ENCODE measurements at places on chromosomes 12 and 14.

DNA sequence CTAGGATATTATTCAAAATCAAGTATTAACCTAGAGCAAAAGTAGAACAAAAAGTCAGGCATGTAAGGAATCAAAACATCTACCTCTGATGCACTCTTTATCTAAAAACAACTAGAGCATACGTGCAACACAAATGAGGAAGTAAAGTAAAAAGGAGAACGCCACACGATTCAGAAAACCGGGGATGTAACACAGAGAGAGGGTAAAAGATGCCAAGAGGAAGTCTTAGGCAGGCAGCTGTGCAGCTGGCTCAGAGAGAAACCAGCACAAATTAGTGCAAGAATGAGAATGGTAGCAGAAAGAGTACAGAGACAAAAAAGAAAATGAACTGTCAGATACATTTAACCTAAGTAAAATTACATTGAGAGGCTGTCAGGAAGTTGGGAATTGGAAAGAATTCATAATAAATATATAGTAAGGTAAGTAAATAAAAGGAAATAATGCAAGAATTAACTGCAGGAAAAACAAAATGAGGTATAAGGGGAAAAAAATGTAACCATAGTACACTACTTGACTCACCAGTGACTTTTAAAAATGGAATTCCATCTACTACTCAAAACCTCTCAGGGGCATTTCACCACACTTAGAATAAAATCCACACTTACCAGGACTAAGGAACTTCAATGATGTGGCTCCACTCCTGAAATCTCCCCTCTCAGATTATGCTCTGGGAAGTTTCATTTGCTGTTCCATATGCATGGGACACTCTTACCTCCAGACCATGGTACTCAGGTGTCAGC is 17.1 kb downstream of the BCAT1 start:
- DNase-seq, result no peak

DNA sequence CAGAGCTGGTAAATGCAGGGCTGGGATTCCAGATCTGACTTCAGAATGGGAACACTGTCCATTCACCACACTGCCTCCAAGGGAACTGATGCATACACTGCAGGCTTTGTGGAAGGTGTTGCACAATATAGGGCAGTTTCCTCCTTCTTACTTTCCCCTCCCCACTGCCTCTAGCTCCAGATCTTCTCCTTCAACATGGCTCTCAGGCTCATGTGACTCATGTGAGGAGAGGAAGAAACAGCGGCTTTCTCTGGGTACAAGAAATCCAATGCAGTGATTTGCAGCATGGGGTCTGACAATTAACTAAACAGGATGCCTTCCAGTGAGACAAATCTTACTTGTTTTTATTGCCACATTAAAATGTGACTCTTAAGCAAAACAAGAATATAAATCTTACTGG is 447.6 kb upstream of the CCDC196 start:
- no peak for DNase-seq

DNA sequence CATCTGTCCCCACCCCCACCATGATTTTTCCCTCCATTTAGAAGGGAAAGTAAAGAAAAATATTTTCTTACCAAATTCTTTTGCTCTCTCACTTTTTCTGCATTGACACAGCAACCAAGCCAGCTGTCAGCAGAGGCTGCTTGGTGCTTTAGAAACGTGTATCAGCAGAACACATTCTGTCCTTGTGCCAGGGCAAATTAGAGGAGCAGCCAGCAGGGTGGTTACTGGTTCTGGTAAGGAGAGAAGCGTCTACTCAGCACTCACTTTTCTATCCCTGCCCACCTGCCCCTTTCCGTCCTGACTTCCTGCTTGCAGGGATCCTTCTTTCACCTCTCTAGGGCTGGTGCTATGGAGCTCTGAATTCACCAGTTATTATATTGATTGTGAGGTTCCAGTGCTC is 327.5 kb upstream of the PDE3A start:
- no peak for DNase-seq

DNA sequence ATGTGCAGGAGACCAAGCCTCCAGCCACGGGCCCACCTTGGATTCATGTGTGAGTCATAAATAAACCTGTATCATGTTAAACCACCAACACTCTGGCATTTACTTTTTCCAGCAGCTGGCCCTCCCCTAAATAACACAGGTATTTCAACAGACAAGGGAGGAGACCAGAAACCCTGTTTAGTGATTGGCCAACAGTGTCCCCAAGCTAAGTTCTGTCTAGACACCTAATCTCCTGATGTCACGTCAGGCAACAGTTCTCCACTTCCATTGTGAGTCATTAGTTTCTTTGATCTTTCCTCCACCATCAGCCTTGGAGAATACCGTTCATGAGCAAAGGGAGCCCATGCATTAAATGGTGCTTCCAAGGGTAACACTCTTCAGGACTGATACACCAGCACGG is 196.9 kb downstream of the TMEM132C start:
- no peak for DNase-seq

- peak; percentile 84 for DNase-seq
These were observed 161.7 kb downstream of the SLC15A4 start for GRCh38 chr12:128662101-128662500.

- no peak for DNase-seq
These were observed 203.7 kb downstream of the LRFN5 start for GRCh38 chr14:41810362-41810761.

DNA sequence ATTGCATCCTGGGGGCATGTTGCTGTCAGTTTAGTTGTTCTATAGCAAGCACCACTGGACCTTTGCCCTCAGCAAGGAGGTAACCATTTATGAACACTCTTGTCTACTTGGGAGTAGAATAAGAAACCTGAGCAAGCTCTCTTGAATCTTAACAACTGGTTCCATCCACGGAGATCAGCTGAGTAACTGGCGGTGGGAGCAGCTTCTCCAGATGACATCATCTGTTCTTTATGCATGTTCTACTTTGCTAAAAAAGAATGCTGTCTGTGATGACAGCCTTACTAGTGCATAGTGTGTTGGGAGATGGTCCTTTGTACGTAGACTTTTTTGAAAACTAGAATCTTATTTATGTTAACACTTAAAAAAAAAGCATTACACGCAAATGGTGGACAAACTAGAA is 17.7 kb downstream of the SLC4A8 start:
- DNase-seq, result no peak

GRCh38 chr12:107351109-107351508 is 257.8 kb upstream of the CRY1 start:
- no peak for DNase-seq

DNA sequence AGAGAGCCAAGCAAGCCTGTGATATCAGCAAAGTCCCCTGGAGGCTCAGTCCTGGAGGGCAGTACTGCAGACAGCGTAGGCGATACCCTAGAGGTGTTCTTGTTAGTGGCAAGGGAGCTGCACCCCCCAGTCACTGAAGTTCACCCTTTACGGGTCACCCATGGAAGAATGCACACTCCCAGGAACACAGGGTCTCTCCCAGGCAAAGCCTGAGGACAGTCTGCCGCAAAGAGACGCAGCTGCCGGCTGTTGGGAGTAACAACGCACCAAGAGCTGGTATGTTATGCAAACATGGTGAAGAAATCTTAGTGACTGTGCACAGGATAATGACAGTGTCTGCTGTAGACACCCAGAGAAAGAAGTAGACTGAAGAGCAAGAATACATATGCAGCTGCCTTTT is 43.5 kb upstream of the NOS1 start:
- DNase-seq, result no peak

GRCh38 chr12:27814851-27815591 is 35.0 kb upstream of the MANSC4 start:
- no peak for DNase-seq

- peak; percentile 40 for DNase-seq
These were observed 31.9 kb upstream of the ZFP36L1 start for GRCh38 chr14:68824517-68825347.

DNA sequence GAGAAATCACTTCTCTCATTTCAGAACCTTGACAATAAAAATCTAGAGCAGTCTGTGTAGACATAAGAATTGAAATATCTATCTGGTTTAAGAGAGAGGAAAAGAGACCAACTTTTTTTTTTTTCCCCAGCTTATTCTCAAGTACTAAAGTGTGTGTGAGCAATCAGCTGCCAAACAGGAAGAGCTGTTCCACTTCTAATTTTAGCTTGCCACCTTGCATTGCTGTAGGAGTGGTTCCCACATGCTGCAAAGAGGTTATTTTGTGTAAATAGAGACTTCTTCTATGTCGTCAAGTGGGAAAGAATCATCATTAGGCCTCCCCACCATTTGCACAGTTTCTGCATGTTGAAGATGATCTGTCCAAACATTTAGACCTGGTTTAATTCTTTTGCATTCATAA is 142.6 kb downstream of the NPAS3 start:
- no peak for DNase-seq

DNA sequence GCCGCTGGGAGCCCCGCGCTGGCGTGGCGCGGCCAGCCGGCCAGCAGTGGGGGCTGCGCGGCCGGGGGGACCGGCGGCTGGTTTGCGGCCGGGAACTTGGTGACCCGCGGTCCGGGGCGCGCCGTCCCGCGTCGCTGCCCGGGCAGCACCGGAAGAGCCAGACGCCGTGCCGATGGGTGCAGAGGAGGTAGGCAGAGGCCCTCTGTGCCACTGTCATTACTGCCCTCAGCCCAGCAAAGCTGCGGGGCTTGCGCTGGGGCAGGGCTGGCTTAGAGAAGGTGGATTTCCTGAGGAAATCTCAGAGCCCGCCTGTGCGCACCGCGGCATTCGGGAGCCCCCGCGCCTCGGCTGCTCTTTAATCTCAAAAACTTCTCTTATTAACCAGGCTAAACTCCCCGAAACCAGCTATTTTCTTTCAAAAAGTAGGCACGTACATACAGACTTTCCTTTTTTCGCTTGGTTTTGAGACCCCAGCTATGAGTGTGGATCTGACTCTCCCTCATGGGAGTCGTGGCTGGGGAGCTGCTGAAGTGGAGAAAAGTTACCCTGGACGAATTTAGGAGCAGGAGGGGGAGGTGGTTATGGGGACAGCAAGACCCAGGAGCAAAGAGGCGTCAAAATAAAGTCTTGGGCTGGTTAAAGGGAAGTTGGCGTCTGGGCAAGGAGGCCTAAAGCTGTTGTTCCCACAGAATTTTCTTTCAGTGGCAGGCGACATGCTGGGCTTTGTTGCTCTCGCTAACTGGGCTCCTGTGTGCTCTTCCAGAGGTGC is 802 bp downstream of the SUSD6 start:
- DNase-seq, result no peak

DNA sequence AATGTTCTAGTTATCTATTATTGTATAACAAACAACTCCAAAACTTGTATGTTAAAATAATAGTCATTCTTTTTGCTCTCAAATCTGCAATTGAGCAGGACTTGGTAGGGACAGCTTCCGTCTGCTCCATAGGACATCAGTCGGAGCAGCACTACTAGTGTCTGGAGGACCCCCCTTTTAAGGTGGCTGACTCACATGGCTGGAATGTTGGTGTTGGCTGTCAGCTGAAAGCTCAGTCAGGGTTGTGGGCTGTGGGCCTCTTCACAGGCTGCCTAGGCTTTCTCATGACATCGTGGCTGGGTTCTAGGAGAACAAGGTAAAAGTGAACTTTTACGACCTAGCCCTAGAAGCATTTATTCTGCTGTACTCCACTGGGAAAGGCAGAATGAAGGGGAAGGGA is 160.6 kb downstream of the ANO4 start:
- DNase-seq, result no peak

GRCh38 chr14:96479435-96480146 is 22.6 kb upstream of the PAPOLA start:
- no peak for DNase-seq

DNA sequence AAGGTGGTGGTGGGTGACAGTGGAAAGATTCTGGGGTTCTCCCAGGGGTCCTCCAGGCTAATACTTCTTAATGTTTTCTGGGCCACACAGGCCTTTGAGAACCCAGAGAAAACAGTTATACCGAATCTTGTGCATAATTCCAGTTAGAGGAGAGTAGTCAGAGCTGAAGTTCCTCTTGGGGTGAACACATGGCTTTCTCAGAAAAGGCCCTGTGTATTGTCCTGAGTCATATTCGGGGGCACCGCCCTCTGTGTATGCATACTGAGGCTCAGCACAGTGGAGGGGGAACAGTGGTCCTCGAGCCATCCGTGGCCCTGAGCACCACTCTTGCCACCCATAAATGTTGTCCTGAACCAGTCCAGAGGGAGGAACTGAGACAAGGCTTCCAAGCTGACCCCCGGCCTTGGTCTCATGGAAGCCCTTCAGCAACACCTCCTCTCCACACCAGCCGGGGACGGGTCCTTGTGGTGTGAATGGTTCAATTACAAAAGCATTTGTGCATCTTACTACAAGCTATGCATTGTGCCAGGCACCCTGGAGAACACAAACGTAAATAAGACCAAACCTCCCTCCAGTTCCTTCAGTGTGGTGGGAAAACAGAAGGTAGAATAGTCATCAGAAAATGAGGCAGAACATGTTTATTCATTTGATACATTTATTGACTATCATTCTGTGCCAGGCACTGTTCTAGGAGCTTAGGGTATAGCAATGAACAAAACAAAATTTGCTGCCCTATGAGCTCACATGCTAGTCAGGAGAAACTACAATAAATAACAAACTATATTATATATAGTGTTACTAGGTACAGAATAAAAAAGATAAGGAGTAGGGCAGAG is 9.9 kb downstream of the DHRS2 start:
- no peak for DNase-seq

DNA sequence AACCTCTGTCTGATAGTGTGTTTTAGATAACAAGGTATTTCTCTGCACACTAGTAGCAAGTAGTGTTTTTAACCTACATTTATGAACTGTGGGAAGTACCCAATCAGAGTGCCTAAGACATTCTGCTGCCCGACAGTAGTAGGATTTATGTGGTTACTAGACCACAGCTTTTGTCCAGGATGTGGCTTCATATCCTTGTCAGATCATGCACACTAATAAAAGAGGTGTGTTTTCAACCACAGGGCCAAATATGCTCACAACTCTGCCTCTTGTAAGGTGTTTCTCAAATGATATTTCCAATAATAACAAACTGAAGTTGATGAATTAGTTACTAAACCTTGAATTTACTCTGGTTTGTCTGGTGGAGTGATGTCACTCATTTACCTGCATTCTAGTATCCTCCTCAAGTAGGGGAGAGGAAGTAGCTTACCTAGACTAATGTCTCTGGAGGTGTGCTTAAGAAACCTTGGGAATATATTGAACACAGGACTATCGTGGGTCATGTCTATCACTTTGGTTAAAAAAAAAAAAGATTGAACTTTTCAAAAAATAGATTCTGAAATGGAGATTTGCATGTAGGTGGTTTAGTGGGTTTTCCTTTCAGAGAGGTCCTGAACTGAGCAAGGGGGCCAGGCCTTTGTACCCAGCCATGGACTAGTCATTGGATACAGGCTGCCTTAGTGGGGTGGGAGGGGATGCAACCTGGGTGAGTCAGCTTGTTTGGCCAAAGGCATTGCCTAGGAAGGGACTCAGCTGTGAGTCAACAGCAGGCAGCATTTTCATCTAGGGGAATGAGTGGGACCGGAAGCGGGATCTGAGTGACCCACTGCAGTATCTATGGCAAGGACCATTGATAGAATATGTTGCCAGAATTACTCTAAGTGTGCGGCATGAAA is 14.1 kb downstream of the FBXW8 start:
- no peak for DNase-seq

GRCh38 chr14:92500491-92500941 is 13.1 kb upstream of the RIN3 start:
- DNase-seq, result no peak

GRCh38 chr14:94028450-94028826 is 2.3 kb downstream of the OTUB2 start:
- DNase-seq, result no peak

GRCh38 chr14:101926085-101926484 is 38.3 kb upstream of the DYNC1H1 start:
- DNase-seq, result no peak
